NCI-H1092 treated with DMSO at 0.1 percent for 48 hours (cell line): ENCODE measurements at places on chromosomes 2 and 18.

- DNase-seq: no peak
These were observed 83.0 kb upstream of the ATG16L1 start for GRCh38 chr2:233168445-233168844.

DNA sequence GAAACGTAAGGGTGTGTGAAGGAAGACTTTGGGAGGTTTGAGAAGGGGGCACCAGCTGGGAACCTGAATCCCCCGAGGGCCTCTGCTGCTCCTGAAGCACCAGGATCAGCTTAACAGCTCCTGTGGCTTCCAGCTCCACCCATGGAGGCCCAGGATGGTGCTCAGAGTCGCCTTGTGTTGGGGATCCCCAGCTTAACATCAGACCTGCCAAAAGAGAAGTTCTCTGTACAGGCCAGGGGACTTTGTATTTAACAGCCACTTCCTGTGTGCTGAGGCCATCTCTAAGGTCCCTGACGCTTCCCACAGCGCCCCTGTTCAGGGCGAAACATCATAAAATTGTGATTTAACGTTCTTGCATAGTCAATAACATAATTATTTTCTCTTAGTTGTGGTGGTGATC is 77.5 kb downstream of the NCK2 start:
- DNase-seq: no peak

- no peak for DNase-seq
These were observed 20.1 kb downstream of the SERPINB12 start for GRCh38 chr18:63562284-63562683.

- DNase-seq: no peak
These were observed 987.2 kb upstream of the CDH2 start for GRCh38 chr18:29164020-29164706.

DNA sequence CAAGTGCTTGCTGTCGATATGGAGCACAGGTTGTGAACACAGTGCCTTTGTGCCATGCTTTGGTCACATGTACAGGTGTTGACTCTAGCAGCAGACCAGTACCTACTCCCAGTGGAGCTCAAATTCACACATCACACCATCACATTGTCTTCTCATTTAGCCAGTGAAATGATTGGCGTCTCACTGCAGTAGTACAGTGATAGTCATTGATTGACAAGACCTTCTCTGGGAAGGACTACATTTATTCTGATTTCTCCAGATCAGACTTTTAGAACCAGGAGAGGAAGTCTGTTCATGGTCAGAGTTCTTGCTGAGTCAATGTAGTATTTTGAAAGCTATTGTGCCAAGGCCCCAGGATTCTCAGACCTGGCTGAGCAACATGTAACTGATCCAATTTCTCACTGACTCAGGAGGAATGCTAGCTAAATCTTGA is 75.2 kb downstream of the FMNL2 start:
- no peak for DNase-seq

DNA sequence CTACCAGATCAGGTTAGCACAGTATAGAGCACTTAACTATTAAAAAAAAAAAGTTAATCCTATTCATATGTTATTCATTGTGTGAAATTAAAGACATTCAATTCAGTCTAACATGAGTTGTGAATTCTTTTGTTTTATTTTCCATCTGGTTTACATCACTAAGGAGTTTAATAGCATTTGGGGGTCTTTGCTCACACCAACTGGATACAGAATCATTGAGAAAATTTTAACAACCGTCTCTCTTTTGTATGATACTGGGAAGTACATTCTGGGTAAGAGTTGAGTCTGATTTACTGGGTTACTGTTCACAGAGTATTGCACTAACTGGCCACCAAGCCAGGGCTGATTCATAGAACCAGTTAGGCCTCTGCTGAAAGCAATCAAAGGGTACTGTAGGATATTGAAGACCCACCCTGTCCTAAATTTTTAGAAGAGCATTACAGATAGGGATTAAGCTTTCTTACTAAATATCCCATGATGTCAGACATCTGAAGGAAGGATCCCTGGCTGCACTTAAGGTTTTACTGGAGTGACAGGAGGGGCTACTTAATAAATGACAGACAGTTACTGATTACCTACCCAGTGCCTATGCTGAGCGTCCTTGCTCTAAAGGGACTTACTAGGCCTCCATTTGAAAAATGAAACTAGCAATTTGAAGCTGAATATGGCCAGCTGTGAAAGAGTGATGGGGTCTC is 387.9 kb downstream of the SETBP1 start:
- DNase-seq: no peak

DNA sequence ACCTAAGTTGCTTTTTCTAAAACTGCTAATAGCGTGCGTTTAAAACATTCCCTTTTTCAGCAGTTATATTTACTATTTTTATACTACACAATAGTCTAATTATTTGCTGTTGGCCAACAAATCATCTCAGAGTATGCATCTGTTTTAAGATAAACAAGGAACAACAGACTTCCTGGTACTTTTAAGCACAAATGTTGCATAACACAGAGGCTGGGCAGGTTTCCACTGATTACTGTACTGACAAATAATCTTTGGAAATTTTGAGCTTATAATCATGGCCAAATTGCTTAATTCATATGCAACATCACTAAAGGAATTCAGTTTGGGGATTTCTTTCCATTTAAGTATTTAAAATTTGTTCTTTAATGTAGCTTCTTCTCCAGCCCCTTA is 737.4 kb upstream of the SALL3 start:
- DNase-seq: no peak

DNA sequence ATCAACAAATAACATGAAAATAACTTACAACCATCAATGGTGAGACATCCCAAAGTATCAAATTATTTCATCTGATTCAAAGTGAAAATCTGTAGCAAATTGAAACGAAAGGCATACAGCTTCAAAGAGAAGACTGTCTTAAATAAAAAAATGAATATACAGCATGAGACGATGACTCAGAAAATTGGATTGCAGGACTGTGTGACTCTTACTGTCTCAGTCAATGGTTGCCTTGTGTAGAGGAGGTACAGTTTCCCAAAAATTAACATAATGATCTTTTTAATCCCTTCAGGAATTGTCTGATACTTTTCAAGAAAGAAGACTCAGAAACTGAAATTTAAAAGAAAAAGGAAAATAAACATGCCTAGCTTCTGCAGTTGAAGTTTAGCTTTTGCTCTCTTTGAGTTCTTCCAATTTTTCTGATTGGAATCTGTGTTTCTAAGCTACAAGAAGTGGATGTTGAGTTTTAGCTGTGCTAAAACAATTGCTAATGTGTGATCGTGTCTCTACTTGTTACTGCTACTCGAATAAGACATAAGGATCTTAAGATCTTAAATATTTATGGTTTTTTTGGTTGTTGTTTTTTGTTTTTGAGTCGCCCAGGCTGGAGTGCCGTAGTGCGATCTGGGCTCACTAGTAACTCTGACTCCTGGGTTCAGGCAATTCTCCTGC is 41.1 kb upstream of the EPB41L3 start:
- no peak for DNase-seq

DNA sequence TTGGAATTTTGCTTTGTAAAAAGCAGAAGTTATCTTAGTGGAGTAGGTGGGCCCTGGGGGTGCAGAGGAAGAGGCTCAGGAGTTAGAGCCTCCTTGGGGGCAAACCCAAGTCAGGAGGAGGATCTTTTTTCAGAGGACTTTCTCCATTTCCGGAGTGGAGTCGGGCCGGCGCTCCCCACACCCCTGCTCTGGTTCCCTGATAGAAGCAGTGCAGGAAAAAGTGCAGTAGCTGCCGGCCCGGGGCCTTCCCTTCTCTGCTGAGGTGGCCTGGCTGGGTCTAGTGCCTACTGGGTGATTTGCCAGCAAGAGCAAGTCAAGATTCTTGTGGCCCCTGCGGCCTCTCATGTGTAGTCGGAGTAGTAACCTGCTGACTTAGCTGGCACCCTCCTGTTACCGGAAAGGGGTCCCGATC is 124.2 kb upstream of the HS6ST1 start:
- DNase-seq: no peak

DNA sequence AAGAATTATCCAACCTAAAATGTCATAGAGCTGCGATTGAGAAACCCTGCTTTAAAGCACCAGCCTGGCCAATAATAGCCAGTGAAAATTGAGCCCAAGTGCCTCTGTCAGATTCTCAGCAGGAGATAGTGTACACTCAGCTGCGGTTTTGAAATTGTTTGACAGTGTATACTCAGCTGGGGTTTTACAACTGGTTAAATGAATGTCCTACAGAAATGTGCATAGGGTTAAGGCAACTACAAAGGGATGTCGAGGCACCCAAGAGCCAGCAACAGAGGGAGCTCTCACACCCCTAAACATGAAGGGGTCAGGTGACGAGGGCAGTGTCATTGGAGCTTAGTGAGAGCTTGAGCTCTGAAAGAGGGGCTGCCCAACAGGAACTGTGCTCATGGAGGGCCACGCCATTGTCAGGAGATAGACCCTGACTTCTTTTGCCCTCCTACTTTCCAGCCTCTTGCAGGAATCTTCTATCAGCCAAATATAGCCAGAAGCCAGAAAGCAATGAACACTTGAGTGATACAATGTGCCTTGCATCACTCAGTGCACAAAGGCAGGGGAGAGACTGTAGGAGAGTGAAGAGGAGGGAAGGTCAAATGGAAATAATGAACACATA is 15.1 kb downstream of the ACTG2 start:
- peak; percentile 85 for DNase-seq

GRCh38 chr2:221166292-221166691 is 405.8 kb downstream of the EPHA4 start:
- DNase-seq: no peak
